Stimulated activated CD8-positive, alpha-beta memory T cell treated with anti-CD3 and anti-CD28 coated beads, Interleukin-7, amount 100 ng/mL, for 1 hour (primary cell): ENCODE measurements at places on chromosomes 1 and 21.

GRCh38 chr21:16070207-16070651 lies 340.4 kb downstream of the USP25 start:
- DNase-seq = no peak

GRCh38 chr1:193769651-193770050 lies 583.2 kb upstream of the B3GALT2 start:
- no peak for DNase-seq

- DNase-seq = no peak
Measured at GRCh38 chr1:224710196-224710595, 94.1 kb downstream of the CNIH3 start.

- no peak for DNase-seq
Measured at GRCh38 chr1:47687631-47688460, 250.0 kb downstream of the FOXD2 start.

DNA sequence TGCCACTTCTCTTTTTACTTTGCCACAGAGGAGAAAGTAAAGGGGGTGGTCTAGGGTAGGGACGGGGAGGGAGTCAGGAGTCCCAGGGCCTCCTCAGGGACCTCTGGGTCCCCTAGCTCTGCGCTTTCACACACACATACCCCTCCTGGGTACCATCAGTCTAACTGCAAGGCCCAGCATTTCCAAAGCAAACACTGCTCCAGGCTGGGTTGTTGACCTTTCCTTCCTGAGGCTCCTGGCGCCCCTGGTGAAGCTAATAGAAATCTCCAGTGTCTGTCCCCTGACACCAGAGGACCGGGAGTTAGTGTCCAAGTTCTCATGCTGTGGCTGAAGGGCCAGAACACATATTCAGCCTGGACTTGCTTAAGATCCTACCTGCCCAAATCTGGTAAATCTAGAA lies 3.9 kb downstream of the TMEM63A start:
- DNase-seq = no peak
